ENCODE measurements at places on chromosomes 5 and 9.
A peak's percentile ranks its signal among the peaks of the same experiment; 100 is the strongest.

- DNase-seq = no peak
Observed at GRCh38 chr5:56185768-56186311, 47.3 kb downstream of the ANKRD55 start.

DNA sequence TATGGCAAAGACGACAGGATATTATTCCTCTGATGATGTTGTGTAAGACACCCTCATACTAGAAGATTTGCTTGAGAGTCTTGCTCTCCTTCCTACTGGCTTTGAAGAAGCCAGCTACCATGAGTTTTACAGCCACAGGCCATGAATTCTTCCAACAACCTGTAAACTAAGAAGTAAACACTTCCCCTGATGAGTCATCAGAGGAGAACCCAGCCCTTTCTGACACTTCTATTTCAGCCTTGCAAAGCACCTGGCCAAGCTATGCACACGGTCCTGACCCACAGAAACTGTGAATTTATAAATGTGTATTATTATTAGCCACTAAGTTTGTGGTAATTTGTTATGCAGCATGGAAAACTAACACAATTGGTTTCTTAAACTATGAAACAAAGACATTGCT lies 288.8 kb upstream of the ADAMTSL1 start:
- DNase-seq = no peak

GRCh38 chr9:121286973-121287741 lies 19.2 kb downstream of the GSN start:
- no peak for DNase-seq

DNA sequence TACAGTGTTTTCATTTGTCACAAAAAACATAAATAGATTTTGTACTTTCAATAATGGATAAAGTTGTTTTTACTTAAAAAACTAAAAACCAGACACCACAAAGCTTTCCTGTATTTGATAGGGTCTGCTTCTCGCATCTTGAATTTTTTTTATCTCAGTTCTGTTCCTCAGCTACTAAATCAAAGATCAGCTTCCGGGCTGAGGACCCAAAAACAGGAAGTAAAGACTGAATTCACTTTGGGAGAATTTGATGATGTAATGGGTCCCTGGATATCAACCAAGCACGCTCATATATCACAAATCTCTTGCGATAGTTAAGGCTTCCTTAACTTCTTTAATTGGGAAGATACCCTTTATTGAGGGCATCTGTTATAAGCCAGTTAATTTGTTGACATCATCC lies 24.1 kb downstream of the ITK start:
- DNase-seq = peak; percentile 46

DNA sequence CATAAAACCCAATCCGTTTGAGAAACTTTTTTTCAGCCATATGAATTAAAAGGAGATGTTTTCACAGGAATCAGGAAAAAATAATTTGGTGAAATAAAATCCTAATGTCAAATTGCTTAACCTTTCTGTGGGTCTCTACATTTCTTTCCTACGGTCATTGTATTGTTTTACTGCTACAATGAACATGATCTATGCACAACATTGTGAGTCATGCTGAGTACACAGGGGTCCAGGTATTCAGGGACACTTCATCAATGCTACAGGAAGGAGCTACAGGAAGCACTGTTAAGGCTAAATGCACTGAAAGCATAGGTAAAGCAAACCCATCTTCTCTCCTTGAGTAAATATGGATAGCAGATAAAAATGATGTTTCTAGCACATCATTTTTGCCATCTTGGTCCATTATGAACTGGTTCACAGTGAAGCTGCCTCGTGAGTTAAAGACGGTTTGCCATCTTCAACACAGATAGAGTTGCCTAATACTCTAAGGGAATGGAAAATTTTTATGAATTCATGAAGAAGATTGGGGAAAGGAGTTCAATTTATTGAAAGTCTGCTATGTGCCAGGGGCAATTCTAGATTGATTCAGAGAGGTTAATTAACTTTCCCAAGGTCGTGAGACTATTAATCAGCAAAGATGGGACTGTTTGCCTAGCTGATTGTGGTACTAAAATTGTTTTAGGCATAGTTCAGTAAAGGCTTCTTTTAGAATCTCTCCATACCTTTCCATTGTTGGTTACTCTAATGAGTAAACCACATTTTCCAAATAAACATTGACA lies 85.5 kb downstream of the DIRAS2 start:
- DNase-seq = no peak

- DNase-seq = peak; percentile 54
Observed at GRCh38 chr5:179803651-179804554, 2.8 kb downstream of the MGAT4B start.

DNA sequence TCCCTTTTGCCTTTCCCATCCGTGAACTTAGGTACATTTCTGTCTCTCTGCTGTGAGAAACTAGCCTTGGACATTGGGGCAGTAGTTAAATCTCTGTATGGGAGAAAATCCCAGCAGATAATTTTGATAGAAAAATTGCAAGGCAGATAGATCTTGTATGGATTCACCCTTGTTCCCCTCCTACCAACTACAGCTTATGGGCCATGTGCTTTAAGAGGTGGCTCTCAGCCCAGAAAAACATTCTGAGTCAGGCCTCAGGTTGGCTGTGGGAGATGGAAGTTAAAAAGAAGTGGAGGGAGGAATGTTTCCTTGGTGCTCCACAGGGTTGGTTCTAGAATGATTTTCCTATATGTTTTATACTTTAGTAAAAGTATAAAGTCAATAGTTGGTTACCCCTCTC lies 1.4 kb upstream of the KDM3B start:
- DNase-seq = no peak

GRCh38 chr9:121324316-121324715 lies 45.7 kb downstream of the STOM start:
- no peak for DNase-seq

GRCh38 chr9:83505282-83505681 lies 32.9 kb downstream of the FRMD3 start:
- DNase-seq = no peak

DNA sequence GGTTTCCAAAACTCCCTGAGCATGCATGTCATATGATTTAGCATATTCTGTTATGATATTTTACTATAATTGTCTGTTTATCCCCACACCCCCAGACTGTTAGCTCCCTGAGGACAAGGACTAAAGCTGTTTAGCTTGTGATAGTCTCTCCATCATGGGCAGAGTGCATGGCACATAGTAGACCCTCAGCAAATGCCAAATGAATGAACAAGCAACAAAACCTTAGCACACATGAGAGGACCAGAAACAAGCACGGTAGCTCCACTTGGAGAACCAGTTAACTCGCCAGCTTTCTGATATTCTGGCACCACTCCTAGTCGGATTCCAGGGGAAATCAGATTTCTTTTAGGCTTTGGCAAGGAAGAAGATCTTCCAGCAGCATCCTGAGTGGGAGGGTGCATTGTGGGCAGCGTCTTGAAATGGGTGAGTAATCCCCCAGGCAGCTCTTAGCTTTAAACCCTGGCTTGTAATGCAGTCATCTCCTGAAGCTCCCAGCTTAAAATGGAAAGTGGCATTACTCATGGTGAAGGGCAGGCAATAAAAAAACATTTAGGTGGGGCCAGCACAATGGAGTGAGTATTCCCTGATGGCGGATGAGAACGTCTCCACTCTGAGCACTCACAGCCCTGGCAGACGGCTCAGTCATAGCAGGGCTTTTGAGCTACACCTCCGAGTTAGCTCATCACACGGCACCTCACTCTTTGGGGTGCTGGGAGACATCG lies 41.1 kb downstream of the FGF1 start:
- no peak for DNase-seq

DNA sequence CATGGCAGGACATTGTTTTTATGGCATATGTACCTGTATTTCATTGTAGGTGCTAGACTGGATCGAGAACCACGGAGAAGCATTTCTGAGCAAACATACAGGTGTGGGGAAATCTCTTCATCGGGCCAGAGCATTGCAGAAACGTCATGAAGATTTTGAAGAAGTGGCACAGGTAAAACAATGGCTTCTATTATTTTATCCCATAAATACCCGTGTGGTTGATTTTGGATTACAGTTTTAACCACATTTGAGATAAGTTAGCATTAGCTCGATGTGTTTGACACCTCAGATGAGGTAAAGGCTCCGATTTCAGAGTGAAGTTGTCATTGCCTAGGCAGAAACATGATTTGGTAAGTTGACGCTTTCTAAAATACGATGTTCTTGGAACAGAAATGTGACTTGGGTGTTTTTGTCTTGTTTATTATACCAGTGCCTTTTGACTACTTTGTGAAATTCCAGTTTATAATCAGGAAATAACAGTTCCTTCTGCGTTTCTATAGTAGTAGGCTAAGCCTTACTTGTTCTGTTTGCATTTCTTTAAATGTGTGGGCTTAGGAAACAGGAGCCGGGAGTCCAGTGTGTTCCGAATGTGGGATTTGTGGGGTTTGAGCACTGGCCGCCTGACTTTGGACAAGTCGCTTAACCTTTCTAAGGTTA lies 187.7 kb downstream of the TRIO start:
- no peak for DNase-seq

- no peak for DNase-seq
Observed at GRCh38 chr5:56734091-56734694, 81.2 kb upstream of the MAP3K1 start.

- DNase-seq = no peak
Observed at GRCh38 chr9:133362359-133363044, 6.2 kb downstream of the SURF2 start.

GRCh38 chr5:65668696-65669095 lies 43.9 kb downstream of the SHLD3 start:
- no peak for DNase-seq

DNA sequence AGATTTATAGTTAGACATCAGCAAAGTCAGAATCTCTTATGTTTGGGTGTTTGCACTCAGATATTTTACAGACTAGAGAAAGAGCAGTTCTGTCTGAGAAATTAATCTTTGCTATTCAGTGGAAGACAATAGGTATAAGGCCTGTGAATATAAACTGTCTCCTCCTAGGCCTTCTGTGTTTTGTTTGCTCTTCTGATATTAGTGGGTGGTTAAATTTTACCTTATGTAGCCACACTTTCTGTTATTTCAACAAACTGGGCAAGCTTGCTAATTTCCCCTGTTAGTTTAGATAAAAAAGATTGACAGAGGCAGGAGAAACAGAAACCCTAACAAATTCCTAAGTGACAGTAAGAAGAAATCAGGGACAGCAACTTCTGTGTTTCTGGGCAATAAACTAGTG lies 141.6 kb downstream of the ARHGAP26 start:
- DNase-seq = no peak

DNA sequence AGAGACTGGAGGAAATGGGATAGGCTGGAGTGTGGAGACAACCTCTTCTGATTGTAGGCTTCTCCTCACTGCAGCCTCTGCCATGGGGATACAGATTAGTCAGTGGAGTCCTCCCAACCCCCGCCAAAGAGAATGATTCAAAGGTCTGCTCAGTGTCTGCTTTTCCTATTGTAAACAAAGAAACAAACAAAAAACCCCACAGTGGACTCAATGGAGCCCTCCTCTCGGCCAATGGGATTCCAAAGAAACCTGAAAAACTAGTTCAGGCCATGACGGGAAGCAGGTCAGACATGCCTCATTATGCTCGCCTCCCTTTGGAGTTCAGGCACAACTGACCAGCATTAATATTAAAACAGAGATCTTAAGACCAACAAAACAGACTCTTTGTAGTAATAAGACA lies 85.8 kb downstream of the SEC61B start:
- DNase-seq = no peak

DNA sequence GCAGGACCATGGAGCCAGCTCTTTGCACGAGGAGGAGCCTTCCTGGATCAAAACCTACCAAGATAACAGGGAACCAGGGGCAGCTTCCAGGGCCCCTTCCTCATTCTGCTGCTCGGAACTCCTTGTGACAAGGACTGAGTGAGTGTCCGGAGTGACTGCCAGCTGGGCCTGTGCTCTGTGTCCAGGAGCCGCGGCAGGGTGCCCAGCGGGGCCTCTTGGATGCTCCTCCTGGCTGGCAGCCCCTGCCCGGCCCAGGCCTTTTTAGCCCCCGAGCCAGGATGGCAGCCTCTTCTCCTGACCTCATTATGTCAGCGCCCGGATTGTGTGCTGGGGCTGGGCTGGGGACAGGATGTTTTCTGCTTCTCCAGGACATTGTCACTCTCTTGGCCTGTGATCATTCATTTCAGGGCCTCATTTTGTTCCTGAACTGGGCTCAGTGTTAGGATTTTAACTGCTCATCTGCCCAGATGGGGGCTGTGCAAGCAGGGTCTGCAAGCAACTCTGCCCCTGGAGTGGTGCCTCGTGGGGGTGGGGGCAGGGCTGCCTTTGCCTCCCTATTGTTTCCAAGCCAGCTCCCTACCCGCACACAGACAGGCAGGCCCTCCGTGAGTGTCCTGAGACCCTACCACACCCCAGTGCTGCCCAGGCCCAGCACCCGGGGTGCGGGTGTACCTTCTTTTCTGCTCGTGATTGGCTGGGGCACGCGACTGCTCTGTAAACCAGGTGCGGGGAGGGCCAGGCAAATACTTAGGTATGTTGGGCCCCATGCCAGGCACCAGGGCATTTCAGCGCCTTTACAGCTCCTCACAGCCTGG lies 161.6 kb downstream of the COL23A1 start:
- DNase-seq = no peak

GRCh38 chr5:8943301-8943700 lies 602.6 kb downstream of the SEMA5A start:
- DNase-seq = no peak

- DNase-seq = no peak
Observed at GRCh38 chr9:69885474-69885929, 64.9 kb downstream of the CFAP95 start.

DNA sequence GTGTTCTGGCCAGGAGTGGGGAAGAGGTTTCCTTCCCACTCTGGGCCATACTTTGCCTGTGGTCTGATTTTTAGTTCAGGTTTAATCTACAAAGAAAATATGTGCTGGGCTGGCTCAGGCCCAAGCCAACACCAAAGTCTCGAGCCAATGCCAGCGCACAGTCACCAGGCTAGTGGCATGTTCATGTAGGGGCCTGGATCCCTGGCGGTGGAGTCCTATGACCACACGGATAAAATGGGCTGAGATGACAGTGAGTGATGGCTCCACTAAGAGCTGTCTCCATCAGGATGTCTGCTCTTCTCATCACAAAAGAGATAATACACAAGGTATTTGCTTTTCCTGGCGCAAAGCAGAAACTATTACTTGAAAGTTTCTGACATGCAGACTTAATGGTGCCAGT lies 92.9 kb upstream of the PTPN3 start:
- no peak for DNase-seq

DNA sequence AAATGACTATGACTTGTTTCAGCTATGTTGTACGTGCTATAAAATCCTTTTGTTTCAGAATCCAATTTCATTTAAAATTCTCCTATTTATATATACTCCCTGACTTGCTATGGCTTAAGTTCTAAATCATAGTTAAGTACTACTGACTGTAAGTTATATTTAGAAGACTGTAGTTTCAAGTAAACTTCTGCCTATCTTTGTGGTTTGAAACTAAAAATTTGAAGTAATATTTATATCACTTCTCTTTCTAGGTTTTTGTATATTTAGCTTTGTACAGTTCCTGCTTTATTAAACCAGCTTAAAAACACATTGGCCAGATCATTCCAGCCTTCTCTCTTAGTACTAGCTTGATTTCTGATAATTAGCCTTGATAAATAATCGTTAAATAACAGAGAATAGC lies 196.3 kb downstream of the MLLT3 start:
- no peak for DNase-seq

DNA sequence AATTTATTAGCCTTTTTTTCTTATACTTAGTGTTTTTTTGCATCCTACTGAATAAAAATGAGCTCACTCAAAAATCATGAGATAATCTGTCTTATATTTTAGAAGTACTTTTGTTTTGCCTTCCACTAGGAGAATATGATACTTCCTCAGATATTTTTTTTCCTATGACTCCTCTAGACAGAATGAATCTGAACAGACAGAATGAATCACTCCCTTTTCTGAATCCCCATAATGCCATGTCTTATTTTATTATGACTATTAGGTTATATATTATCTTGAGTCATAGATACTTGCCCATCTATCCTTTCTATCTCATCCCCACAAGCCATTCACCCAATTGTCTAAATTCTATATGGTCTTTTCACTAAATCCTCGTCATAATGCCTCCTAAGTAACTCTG lies 134.6 kb downstream of the BRINP1 start:
- no peak for DNase-seq

Data from CD4-positive, alpha-beta T cell treated with Interleukin-17A for 4 hours (primary cell).